ENCODE measurements at places on chromosomes 1 and 21. TPM values are rescaled to one million over a fixed set of nuclear protein-coding genes. Genes with fewer than 3 reads are reported as not detected.

LIPI gene
- 1.0 TPM for polyA plus RNA-seq

TEKT2 gene
- 6.0 TPM for polyA plus RNA-seq

HUNK gene
- polyA plus RNA-seq = 7.3 TPM

CPTP gene
- 12.4 TPM for polyA plus RNA-seq

RIPPLY3 gene
- polyA plus RNA-seq = 1.8 TPM

DNA sequence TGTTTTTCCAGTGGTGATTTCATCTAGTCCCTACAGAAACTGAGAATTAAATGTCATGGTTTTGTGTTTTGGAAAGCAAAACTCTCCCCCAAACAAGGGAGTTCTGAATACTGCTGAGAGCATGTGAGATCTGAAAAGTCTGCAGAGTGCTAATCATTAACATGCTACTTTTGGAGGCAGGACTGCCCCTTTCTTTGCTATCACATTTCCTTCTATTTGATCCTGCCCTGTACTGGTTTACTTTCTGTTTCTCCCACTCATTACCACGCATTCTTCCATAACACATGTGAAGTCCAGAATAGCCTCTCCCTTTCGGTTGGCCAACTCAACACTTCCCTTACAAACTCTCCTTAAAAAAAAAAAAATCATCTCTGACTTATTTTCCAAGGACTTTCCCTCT is 63.6 kb downstream of the GADD45A start:
- DNase-seq = no peak

DNA sequence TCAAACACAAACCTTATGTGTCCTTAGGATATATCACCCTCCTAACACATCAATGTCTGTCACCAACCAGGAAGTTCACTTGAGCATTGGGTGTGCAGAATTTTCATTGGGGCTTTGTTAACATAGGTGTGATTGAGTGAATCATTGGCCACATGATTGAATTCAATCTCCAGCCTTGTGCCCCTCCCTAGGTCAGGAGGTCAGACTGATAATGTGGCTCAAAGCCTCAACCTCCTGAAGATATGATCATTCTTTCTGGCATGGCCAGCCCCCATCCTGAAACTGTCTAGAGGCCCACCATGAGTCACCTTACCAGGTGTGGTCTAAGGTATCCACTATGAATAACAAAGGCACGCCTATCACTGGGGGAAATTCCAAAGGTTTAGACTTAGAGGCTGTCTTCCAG is 90.1 kb downstream of the PKN2 start:
- DNase-seq = no peak

DNA sequence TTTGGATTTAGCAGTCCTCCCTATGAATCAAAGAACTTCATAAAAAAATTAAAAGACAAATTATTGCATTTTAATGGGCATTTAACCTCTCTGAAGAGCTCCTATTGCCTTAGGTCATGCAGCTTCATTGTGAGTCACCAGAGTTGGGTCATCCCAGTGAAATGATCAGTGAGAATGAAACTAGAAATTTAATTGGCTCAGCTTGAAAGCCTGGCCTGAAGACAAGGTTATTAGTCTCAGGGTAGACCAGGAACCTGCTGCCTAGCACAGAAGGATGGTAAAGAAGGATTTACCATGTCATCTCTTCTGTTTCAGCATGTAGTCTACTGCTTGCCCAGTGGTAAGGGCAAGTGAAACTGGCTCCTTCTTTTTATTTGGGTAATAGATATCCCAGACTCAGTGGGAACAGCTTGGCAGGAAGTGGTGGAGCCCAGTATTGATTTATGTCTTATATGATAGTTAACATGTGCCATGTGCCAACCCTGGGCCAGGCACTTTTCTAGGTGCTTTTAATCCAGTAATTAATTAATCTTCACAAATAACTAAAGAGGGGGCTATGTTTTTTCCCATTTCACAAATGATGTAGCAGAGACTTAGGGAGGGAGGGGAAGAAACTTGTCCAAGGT is 23.6 kb downstream of the LAMC2 start:
- DNase-seq = no peak

CELA3B gene
- polyA plus RNA-seq = 0.47 TPM

GRCh38 chr1:47870480-47870879 is 126.7 kb downstream of the TRABD2B start:
- no peak for DNase-seq

- DNase-seq = no peak
These were observed 2.7 kb upstream of the ADSS2 start for GRCh38 chr1:244454412-244454811.

GRCh38 chr1:160625725-160626498 is 20.9 kb downstream of the SLAMF1 start:
- DNase-seq = no peak

GRCh38 chr1:11802973-11803885 is 2.5 kb downstream of the MTHFR start:
- peak; percentile 88 for DNase-seq

All from right lung (tissue), 10 donors.